Stimulated activated CD4-positive, alpha-beta T cell treated with anti-CD3 and anti-CD28 coated beads, Interleukin-12 subunit alpha, Interleukin-12 subunit beta, amount 100 ng/mL, for 24 hours (primary cell): ENCODE measurements at places on chromosomes 2 and 18.

DNA sequence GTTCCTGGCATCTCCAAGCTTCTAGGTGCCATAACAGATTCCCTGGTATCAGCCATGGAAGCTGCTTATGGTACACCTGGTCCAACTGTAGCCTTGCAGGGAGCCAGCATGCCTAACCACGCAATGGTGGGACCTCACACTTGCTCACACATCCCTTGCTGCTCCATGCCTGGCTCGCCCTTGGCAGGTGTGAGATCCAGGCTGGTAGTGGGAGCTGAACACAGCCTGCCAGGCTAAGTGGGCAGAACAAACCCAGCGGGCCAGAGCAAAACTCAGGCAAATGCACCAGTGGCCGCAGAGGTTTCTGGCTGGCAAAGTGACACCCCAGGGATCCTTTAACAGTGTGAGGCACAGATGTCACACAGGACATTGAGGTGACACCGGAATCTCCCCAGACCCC is 185.8 kb downstream of the NDUFA10 start:
- DNase-seq = no peak

- no peak for DNase-seq
Measured at GRCh38 chr2:12612671-12613070, 104.1 kb upstream of the TRIB2 start.

DNA sequence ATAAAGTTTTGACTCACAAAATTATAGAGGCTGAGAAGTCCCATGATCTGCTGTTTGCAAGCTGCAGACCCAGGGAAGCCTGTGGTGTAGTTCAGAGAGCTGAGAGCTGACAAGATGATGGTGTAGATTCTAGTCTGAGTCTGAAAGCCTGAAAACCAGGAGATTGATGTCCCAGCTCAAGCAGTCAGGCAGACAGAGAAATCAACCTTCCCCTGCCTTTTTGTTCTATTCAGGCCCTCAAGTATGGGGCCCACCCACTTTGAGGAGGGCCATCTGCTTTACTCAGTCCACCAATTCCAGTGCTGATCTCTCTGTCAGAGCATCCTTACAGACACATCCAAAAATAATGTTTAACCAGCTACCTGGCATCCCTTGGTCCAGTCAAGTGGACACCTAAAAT is 479.6 kb downstream of the STK39 start:
- DNase-seq = no peak

GRCh38 chr2:167484875-167485274 is 596.6 kb downstream of the XIRP2 start:
- no peak for DNase-seq

DNA sequence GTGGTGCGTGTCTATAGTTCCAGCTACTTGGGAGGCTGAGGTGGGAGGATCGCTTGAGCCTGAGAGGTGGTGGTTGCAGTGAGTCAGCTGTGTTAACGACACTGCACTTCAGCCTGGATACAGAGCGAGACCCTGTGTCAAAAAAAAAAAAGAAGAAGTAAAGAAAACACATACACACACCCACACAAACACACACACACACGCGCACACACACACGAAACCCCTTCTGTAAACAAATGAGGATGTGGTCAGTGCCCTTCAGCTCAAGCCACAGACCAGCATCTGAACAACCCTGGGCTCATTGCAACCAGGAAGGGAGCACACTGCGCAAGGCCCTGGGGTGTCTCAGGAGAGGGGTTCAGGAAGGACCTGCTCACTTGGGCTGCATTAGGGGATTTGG is 47.9 kb upstream of the KCNF1 start:
- DNase-seq = no peak

- no peak for DNase-seq
Measured at GRCh38 chr2:212610872-212611425, 72.3 kb upstream of the ERBB4 start.

- no peak for DNase-seq
Measured at GRCh38 chr2:128348701-128349100, 30.0 kb upstream of the HS6ST1 start.

DNA sequence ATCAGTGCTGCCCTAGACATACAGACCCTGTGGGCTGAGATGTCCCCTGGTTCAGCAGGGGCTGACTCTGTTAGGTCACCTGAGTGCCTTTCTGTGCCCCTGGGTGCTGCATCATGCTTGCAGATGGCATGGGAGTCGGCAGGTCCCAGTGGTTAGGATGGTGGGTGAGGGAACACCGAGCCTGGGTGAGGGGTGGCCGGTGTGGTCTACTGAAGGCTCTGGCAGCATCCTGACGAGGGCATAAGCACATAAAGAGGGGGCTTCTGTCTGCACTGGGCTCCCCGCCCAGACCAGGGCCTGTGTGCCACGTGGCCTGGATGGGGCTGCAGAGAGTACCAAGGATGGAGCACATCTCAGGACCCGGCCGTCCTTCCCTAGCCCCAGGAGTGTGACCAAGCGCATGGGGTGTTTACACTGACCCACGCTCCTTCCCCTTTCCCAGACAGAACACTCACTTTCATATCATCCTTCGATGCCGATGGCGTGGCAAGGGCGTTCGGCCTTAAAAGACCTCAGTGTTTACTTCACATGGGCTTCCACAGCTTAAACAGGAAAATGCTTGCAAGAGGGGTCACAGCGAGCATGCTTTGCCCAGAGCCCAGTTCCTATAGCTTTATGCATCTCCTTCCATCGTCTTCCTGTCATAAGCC is 115.1 kb downstream of the STPG4 start:
- no peak for DNase-seq

- no peak for DNase-seq
Measured at GRCh38 chr2:205644018-205644417, 38.3 kb upstream of the NRP2 start.

- DNase-seq = no peak
Measured at GRCh38 chr2:187008111-187008510, 159.1 kb upstream of the ZSWIM2 start.

GRCh38 chr2:175414882-175415487 is 233.5 kb upstream of the ATP5MC3 start:
- DNase-seq = peak; percentile 4

GRCh38 chr2:26503231-26503880 is 25.4 kb upstream of the OTOF start:
- DNase-seq = peak; percentile 89

DNA sequence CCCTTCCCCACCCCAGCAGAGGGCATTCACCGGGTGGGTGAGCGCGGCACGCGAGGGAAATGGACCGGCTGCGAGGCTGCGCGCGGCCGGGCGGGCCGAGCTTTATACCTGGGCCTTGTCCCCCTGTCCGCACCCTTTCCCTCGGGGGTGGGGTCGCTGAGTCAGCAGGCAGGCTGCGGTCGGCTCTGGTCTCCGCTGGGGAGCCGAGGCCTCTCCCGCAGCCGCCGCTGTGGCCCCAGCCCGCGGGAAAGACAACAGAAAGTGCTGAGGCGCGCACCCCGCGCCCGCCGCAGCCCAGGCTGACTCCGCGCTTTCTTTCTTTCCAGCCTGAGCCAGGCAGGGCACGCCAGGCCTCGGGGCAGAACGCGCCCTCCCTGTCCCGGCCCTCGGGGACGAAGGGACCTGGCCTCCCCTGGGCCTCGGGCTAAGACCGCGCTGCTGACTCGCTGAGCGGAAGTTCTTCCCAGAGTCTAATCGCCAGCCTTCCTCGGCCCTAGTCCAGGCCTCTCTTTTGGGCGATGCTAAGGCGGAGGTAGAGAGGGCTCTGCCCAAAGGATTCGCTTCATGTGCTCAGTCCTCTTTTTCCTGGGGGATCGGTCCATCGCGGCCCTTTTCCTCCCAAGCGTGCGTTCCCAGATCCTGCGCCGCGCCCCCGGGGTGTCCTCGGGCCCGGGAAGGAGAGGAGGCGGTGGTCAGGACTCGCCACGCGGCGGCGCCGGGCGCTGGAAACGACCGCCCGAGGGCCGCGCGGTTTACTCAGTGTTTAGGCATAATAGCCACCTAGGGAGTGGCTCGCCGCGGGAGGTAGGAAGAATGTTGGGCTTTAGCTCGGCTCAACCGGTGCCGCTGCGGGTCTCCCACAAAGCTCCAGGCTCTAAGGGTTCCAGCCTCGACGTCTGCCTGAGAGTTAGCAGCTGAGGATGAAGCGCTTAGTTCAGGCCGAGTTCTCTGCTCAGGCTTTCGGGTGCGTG is at the start of gene CRYBA2:
TSS of gene CRYBA2 (minus strand) at position 78 of the 971 bp plus-strand sequence. CDS start 246 bp downstream, outside the sequence.
- DNase-seq = no peak

DNA sequence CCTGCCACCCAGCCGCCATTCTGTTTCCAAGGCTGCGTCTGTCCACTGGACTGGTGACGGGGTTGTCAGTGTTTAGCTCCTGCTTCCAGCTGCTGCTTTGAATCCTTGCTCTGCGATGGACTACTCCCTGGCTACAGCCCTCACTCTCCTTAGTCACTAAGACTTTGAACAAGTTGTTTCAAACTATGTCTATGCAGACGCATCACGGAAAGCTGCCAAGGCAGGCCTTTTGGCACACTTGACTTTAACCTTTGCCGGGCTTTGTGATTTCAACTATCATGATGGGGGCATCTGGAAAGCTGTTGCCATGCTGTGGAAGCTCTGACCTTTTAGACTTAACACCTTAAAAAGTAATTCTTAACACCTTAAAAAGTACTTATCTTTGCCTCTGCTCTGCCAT is 54.4 kb downstream of the PDE11A start:
- no peak for DNase-seq
